Peyer's patch (tissue), 4 donors: ENCODE measurements at places on chromosomes 12 and 14. TPM values are rescaled to one million over a fixed set of nuclear protein-coding genes. Genes with fewer than 3 reads are reported as not detected.

The TMEM253 gene
- 140 TPM for total RNA-seq

The LALBA gene
- total RNA-seq = not detected

The GCH1 gene
- total RNA-seq = 29.2 TPM

The AHNAK2 gene
- total RNA-seq = 10.9 TPM

The ZNF891 gene
- total RNA-seq = 3.3 TPM

- no peak overlapping the region for H3K27ac ChIP-seq
- H3K36me3 ChIP-seq = no peaks in the 10 kb centered on the region
- no peak for DNase-seq
- no peak overlapping the region for H3K4me3 ChIP-seq
- H3K27me3 ChIP-seq = no peaks in the 10 kb centered on the region
These were observed 782 bp upstream of the LGR5 start for GRCh38 chr12:71438670-71439361.

DNA sequence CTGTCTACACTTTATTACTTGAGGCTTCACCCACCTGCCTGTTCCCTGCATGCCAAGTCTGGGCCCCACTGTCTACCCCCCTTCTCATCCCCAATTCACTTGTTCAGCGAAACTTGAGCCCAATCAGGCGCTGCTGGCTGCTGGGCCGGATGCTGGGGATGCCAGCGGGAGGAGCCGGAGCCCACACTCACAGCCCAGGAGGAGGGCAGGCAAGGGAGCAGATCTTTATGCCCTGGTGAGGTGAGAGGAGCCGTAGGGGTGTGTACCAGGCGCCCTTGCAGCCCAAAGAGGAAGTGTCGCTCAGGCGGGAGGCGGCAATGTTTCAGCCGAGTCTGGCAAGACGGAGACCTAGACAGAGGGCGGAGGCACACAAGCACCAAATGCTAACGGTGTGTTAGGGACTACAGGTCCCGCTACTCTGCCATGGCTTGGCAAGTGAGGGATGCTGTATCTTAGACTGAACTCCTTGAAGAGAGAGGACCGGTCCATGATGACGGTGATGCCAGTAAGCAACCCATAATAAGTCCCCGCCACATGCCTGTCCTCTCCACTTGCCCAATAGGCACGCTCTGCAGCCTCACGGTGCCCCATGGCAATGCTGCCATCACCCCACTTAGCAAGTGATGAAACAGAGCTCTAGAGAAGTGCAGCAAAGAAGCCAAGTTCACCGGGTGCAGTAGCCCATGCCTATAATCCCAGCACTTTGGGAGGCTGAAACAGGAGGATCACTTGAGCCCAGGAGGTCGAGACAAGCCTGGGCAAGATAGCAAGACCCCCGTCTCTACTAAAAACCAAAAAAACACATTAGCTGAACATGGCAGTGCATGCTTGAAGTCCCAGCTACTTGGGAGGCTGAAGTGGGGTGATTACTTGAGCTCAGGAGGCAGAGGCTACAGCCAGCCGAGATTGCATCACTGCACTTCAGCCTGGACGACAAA, 41.6 kb downstream of the LRRC74A start:
- no peaks in the 10 kb centered on the region for H3K36me3 ChIP-seq
- H3K27ac ChIP-seq = no peak overlapping the region
- no peak for DNase-seq
- no peaks in the 10 kb centered on the region for H3K4me1 ChIP-seq
- no peak overlapping the region for H3K4me3 ChIP-seq
- H3K27me3 ChIP-seq = no peaks in the 10 kb centered on the region

DNA sequence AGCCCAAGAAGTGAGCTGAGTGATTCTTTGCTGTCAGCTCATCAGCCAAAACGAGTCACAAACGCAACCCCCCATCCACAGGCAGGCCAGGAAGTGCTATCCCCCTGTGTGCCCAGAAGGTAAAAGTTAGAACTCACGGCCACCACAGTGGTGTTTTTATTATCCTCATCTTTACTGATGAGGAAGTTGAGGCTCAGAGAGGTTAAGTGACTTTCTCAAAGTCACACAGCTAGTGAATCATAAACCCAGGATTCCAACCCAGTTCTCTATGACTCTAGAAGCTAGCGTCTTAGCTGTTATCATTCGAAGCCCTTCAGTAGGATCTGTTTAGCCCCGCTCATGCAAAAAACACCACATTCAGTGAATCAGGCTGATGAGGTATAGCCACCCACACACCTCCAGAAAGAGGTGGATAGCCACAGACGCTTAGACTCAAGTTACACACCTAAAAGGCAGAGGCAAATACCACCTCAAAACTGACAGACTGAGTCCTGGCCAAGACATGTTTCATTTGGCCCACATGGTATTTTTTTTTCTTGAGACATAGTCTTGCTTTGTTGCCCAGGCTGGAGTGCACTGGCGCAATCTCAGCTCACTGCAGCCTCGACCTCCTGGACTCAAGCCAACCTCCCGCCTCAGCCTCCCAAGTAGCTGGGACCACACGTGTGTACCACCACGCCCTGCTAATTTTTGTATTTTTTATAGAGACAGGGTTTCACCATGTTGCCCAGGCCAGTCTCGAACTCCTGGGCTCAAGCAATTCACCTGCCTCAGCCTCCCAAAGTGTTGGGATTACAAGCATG, 100.7 kb downstream of the SCARB1 start:
- no peaks in the 10 kb centered on the region for H3K4me1 ChIP-seq
- no peak overlapping the region for H3K4me3 ChIP-seq
- no peaks in the 10 kb centered on the region for H3K36me3 ChIP-seq
- H3K27ac ChIP-seq = no peak overlapping the region
- DNase-seq = no peak

GRCh38 chr12:58321414-58321813, 380.0 kb downstream of the ATP23 start:
- H3K27me3 ChIP-seq = no peaks in the 10 kb centered on the region
- H3K4me1 ChIP-seq = no peaks in the 10 kb centered on the region
- no peaks in the 10 kb centered on the region for H3K36me3 ChIP-seq
- no peak overlapping the region for H3K4me3 ChIP-seq

- H3K36me3 ChIP-seq = peaks cover 5% of the 10 kb centered on the region
- no peak overlapping the region for H3K4me3 ChIP-seq
- H3K27ac ChIP-seq = no peak overlapping the region
- no peak for DNase-seq
- no peaks in the 10 kb centered on the region for H3K27me3 ChIP-seq
These were observed 29.3 kb upstream of the PEX5 start for GRCh38 chr12:7160183-7160582.

- no peak for DNase-seq
- no peak overlapping the region for H3K27ac ChIP-seq
- no peaks in the 10 kb centered on the region for H3K36me3 ChIP-seq
- no peaks in the 10 kb centered on the region for H3K4me1 ChIP-seq
- no peaks in the 10 kb centered on the region for H3K27me3 ChIP-seq
- no peak overlapping the region for H3K4me3 ChIP-seq
These were observed 67.8 kb upstream of the SLC8A3 start for GRCh38 chr14:70256601-70257000.

GRCh38 chr12:12926571-12927071, 25.3 kb downstream of the GPRC5D start:
- no peaks in the 10 kb centered on the region for H3K27me3 ChIP-seq
- no peaks in the 10 kb centered on the region for H3K36me3 ChIP-seq
- peak overlapping the region; percentile 82 for H3K27ac ChIP-seq
- no peak for DNase-seq

DNA sequence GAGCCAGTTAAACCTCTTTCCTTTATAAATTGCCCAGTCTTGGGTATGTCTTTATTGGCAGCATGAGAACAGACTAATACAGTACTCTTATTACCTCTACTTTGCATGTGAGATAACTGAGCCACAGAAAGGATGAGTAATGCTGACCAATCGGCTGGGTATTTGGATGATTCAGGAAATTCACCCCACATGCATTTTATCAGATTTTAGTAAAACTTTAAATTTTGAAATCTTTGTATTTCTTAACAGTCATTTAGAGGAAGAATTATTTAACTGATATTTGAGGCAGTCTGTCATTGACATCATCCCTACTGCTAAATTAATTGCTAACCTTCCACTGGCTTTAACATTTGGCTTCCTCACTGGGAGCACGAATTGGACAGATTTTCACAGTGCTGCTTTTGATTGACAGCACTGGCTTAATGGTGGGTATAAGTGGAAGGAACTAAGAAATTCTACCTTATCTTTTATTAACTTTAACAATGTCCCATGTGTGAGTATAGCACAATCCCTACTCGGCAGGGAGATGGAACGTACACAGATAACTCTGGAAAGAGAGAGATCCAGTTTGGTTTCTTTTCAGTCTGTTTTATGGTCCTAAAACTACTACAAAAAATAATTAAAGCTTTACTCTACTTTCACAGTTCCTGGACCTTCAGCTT, 261.0 kb downstream of the DACT1 start:
- no peaks in the 10 kb centered on the region for H3K4me1 ChIP-seq
- DNase-seq = no peak
- H3K36me3 ChIP-seq = no peaks in the 10 kb centered on the region

- peaks cover 17% of the 10 kb centered on the region for H3K27me3 ChIP-seq
- H3K4me3 ChIP-seq = no peak overlapping the region
- no peak for DNase-seq
- H3K4me1 ChIP-seq = no peaks in the 10 kb centered on the region
- no peak overlapping the region for H3K27ac ChIP-seq
- H3K36me3 ChIP-seq = no peaks in the 10 kb centered on the region
These were observed 14.9 kb downstream of the FOXA1 start for GRCh38 chr14:37580146-37580545.

DNA sequence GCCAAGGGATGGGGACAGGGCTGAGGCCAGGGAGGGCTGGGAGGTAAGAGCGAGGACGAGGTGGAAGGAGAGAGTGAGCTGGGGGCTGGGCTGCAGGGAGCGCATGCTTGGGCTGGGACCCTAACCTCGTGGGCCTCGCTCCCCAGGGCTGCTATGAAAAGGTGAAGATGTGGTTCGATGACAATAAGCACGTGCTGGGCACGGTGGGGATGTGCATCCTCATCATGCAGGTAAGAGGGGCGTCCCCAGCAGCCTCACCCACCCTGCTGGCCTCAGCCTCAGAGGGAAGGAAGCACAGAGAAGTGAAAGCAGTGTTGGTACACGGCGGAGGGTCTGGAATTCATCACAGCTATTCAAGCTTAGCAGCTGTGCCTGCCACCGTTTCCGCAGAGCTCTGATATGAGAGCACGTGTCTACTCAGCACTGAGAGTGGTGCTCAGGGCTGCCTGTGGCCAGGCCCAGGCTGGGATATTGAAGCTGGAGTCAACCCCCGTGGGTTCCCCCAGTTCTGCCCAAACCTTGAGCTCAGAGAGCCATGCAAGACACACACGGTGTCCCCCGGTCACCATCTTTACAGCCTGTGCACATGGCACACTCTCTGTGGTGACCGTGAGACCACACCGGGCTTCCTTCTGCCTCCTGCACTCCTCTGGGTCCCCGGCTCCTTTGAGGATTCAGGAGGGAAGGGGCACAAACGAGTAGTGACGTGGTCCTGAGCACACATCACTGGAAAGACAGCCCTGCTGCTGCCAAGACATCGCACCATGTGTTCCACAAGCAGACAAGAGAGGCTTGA, 204.6 kb downstream of the TSPAN9 start:
- no peak overlapping the region for H3K4me3 ChIP-seq
- H3K36me3 ChIP-seq = no peaks in the 10 kb centered on the region
- DNase-seq = no peak
- no peaks in the 10 kb centered on the region for H3K27me3 ChIP-seq

- DNase-seq = no peak
- H3K36me3 ChIP-seq = no peaks in the 10 kb centered on the region
- no peaks in the 10 kb centered on the region for H3K4me1 ChIP-seq
- H3K4me3 ChIP-seq = no peak overlapping the region
These were observed 25.5 kb upstream of the DTX1 start for GRCh38 chr12:113030875-113031525.

DNA sequence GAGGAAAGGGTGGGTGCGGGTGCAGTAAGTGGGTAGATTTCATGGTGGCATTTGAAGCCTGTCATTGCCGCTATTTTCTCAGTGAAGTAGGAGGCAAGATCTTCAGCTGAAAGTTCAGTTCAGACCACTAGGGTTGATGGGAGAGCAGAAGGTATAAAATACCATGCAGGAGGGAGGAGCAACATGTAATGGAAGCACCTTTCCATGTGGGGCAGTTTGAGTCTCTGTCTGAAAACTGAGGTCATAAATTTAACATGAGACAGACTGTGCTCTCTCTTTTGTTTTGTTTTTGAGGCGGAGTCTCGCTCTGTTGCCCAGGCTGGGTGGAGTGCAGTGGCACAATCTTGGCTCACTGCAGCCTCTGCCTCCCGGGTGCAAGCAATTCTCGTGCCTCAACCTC, 22.7 kb downstream of the LRRC74A start:
- no peaks in the 10 kb centered on the region for H3K36me3 ChIP-seq
- H3K4me1 ChIP-seq = no peaks in the 10 kb centered on the region
- H3K27me3 ChIP-seq = no peaks in the 10 kb centered on the region
- DNase-seq = no peak
- no peak overlapping the region for H3K27ac ChIP-seq

GRCh38 chr14:56357428-56357827, 222.2 kb upstream of the TMEM260 start:
- H3K27ac ChIP-seq = no peak overlapping the region
- H3K4me3 ChIP-seq = no peak overlapping the region
- H3K27me3 ChIP-seq = no peaks in the 10 kb centered on the region
- DNase-seq = no peak
- no peaks in the 10 kb centered on the region for H3K36me3 ChIP-seq
- no peaks in the 10 kb centered on the region for H3K4me1 ChIP-seq
